Stimulated activated CD4-positive, alpha-beta T cell treated with anti-CD3 and anti-CD28 coated beads, TNF-alpha, amount 100 ng/mL, for 24 hours (primary cell): ENCODE measurements at places on chromosomes 16 and 17.

- DNase-seq: no peak
Measured at GRCh38 chr17:75547091-75547490, 21.6 kb downstream of the LLGL2 start.

DNA sequence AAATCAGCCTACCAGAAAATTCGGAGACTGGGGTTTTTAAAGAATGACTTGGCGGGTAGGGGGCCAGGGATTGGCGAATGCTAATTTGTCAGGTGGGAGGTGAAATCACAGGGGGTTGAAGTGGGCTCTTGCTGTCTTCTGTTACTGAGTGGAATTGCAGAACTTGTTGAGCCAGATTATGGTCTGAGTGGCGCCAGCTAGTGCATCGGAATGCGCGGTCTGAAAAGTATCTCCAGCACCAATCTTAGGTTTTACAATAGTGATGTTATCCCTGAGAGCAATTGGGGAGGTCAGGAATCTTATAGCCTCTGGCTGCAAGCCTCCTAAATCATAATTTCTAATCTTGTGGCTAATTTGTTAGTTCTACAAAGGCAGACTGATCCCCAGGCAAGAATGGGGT, 762 bp upstream of the RBL2 start:
- no peak for DNase-seq

DNA sequence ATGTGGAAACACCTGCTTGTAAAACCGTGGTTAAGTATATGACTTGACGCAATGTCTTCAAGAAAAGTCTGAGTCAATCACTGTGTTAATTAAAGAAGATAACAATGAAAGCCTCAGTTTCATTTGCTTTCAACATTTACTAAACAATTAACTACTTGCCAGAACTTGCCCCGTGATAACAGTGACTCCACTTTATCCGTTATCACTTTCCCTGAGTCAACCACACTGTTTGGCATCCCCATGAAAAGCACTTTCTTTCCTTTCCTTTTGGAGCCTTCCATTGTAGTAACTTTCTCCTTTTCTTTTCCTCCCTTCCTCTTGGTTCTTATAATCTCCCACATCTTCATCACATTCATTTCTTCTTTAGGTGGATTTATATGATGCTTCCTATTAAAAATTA, 435.1 kb upstream of the GOT2 start:
- DNase-seq: no peak

- no peak for DNase-seq
Measured at GRCh38 chr16:89918453-89919347, at the start of gene MC1R. TSS of gene MC1R (plus strand) at chr16:89918862. CDS start at chr16:89919259, 397 bp downstream.

DNA sequence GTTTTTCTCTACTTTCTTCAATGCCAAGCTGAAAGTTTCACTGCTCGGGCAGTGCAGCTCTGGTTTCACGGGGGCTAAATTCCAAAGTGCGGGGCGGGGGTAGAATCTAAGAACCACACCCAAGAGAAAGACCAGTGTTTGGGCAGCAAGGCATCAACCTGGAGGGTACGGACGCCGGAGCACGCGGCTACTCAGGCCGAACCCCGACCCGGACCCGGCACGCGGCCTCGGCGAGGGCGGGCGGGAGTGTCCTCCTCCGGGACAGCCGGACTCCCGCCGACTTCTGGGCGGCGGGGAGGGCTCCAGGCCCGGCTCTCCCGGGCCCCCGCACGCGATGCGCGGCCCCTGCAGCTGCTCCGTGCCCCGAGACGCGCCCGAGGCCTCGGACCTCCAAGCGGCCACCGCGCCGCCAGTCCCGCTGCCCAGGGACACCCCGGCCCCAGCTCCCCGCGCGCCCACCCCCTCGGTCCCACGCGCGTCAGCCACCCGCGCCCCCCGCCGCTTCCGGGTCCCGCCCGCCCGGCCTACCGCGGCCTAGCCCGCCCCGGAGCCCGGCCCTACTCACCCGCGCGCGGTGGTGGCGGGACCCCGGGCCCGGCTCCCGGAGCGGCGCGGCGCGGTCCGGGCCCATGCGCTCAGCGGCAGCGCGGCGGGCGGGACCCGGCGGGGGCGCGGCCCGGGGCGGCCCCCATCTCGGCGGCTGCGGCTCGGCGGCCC, 561 bp downstream of the AXIN1 start:
- DNase-seq: no peak

GRCh38 chr16:85028685-85029407, 1.3 kb downstream of the KIAA0513 start:
- DNase-seq: peak; percentile 67

- DNase-seq: no peak
Measured at GRCh38 chr17:7652388-7653356, 1.9 kb downstream of the ATP1B2 start.

DNA sequence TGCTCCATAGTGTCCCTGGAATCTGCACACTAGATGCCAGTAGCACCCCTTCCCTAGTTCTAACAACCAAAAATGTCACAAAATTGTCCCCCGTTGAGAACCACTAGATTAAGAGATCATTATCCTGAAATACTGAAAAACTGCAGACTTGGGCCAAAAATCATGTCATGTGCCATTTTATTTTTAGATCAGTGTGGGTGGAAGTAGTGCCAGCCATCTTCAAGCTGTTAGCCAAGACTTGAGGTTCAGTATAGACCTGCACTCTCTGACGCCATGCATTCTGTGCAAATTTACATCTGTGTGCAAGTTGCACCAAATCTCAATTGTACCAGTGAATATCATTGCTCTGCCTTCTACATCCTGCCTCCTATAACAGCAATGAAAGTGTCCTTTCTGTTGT, 31.5 kb upstream of the NOL11 start:
- DNase-seq: no peak

DNA sequence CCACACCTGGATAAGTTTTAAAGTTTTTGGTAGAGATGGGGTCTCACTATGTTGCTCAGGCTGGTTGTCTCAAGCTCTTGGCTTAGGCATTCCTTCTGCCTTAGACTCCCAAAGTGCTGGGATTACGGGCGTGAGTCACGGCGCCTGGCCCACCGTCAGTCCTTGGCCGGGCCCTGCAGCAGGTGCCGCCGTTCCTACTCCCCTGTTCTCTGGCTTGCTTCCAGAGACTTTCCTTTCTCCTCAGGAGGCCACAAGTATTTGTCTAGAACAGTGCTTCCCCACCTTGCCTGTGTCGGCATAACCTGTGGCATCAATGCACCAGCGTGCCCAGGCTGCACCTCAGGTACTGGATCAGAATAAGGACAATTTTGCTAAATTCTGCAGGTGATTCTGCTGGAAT, 3.0 kb upstream of the MGAT5B start:
- no peak for DNase-seq

DNA sequence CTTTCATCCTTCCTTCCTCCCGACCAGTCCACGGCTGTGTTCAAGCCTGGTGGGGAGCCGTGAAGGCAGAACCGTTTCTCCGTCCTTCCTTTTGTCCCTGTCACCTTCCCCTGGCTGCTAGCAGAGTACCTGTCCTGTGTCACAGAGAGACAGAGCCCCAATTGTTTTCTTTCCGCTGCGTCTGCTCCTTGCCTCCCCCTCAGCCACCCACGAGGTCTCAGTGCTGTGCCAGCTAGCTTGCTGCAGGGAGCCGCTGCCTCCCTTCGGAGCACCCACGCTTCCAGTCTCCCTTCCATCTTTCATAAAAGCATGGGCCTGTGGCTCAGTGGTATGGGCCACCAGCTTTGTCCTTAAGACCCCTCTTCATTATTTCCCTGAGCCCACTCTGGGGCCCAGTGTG, 62.2 kb downstream of the MPRIP start:
- DNase-seq: no peak

DNA sequence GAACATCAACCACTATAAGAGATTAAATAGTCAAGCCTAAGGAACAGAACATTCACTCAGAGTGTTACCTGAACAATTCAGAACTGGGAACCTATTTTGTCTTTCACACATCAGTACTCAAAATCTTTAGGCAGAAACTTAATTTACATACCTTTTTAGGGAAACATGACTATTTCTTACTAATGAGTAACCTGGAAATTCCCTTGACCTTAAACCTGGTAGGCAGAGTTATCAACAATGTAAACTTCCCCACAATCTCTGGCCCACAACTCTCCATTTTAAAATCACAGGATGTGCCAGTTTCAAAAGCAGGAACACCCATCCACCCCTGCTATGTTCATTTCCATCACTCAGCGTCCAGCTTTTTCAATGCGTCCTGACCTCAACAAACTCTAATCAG, 132.9 kb upstream of the ANKFN1 start:
- DNase-seq: no peak

- DNase-seq: no peak
Measured at GRCh38 chr17:43615330-43616028, 46.2 kb downstream of the MEOX1 start.

DNA sequence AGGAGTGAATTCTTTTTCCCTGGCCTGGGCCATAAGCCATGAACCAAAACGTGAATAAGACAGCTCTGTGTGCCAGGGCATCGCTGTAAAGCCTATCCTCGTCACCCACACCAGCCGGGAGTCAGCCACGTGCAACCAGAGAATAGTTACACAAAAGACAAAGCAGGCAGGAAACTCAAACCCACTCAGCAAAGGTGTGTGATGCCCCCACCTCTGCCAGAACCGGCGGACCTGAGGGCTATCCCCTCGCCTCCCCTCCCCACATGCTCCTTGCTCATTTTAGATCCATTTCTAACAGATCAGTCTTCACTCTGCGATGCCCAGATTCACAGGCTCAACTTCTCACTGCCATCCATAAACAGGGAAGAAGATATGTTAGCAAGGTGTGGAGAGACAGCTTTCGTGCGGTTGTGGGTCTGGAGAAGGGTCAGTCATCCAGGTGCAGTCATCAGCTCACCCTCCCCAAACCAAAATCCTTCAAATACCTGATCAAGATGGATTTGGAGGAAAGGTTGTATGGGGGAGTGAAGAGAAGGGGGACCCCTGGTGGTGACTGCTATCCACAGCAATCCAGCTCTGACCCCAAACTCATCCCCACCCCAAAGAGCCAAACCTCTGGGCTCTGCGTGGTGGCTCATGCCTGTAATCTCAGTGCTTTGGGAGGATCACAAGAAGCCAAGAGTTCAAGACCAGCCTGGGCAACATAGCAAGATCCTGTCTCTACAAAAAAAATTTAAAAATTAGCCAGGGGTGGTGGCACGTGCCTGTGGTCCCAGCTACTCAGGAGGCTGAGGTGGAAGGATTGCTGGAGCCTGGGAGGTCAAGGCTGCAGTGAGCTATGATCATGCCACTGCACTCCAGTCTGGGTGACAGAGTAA, 219.2 kb downstream of the C16orf78 start:
- DNase-seq: peak; percentile 24

- DNase-seq: no peak
Measured at GRCh38 chr16:65044873-65045272, 77.0 kb downstream of the CDH11 start.

GRCh38 chr16:9429646-9430330, 338.3 kb downstream of the HAPSTR1 start:
- DNase-seq: no peak
